ENCODE measurements at places on chromosomes 12 and 14.

DNA sequence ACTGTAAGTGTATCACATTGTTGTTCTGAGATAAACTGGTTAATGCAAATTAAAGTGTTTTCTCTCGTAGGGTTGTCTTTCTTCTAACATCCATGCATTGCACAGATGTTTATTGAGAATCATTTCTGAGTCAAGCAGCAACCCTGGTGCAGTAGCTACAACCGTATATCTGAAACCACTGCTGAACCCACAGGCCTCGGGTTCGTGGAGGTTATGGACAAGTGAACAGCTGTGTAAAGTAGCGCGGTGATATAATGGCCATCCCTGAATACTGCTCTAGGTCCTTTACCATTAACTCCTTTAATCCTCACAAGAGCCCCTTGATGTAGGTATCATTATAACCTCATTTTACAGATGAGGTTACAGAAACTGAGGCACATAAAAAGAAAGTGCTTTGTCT lies 486.1 kb upstream of the TMEM132C start:
- DNase-seq: no peak

DNA sequence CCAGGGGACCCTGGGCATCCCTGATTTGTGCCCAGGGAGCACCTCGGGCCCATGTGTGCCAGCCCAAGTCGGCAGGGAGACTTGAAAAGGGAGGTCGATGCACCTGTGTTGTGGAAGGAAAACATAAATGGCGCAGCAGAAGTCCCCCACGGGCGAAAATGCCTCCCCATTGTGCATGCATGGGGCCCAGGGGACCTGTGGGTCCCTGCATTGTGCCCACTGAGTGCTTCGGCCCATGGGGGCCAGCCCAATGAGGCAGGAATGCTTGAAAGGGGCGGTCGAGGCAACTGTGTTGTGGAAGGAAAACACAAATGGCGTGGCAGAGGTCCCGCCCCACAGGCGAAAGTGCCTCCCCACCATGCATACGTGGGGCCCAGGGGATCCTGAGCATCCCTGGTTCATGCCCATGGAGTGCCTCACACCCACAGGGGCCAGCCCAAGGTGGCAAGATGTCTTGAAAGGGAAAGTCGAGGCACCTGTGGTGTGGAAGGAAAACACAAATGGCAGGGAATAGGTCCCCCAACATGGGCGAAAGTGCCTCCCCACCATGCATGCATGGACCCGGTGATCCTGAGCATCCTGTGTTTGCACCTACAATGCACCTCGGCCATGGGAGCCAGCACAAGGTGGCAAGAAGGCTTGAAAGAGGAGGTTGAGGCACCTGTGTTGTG lies 368.0 kb downstream of the ALG10 start:
- no peak for DNase-seq

- no peak for DNase-seq
Observed at GRCh38 chr12:131950182-131950913, 606 bp downstream of the EP400 start.

GRCh38 chr12:75655315-75655806 lies 144.0 kb upstream of the KRR1 start:
- no peak for DNase-seq

DNA sequence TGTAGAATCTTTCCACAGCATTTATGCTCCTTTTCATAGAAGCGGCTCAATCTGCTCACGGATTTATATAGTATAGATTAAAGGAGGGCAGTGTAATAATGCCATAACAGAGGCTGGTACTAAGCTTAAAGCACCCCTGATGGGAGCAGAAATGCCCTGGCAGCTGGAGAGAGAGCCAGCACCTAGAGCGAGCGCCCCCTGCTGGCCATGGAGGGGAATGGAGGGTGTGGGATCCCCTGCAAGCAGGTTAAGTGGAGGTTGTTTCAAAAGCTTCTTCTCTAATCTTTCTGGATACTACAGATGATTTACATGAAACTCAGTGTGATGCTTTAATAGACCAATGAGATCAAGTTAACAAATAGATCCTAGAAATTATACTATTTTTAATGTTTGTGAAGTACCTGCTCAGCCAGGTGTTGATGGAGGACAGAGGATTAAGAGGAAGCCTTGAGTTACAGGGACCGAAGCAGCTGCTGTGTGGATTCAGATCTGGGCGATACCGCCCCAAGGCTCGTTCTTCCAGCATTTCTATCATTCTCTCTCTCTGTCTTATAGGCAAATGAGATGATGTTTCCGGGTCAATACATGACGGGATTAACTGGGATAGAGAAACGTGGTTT lies 1519.3 kb upstream of the TMEM132C start:
- no peak for DNase-seq

DNA sequence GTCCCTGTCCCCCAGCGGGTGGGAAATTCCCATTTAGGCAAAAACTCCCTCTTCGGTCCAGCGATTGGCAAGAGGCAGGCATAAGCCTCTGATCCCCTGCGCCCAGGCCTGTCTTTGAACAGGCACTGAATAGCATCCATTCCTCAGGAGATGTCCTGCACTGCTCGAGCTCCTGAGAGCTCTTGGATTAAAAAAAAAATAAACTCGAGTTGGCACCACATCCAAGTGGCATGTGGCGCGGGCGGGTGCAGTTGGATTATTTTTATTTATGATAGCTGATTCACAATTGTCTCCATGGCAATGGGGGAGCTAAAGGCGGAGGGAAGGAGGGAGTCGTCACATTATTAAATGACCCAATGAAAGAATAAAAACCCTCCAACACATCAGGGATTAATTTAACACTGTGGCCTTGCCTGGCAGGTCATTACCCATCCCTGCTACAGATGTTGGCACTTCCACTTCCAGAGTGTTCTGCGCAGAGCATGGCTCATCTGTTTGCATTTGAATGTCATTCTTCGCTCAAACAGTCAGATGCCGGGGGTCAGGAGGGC lies 207.2 kb downstream of the AACS start:
- DNase-seq: no peak

- no peak for DNase-seq
Observed at GRCh38 chr12:18217966-18218365, 43.4 kb upstream of the PIK3C2G start.

All from CD14-positive monocyte (primary cell).